Renal cortical epithelial cell (primary cell): ENCODE measurements at places on chromosomes 6 and 20.
A peak's percentile ranks its signal among the peaks of the same experiment; 100 is the strongest.

- peak; percentile 88 for DNase-seq
Measured at GRCh38 chr6:18491308-18492045, 104.3 kb downstream of the RNF144B start.

GRCh38 chr6:53151676-53152075 lies 3.0 kb upstream of the GCM1 start:
- no peak for DNase-seq

GRCh38 chr20:9323622-9324021 lies 190.8 kb upstream of the LAMP5 start:
- no peak for DNase-seq

GRCh38 chr6:154343473-154344308 lies 12.9 kb downstream of the IPCEF1 start:
- peak; percentile 74 for DNase-seq

- DNase-seq: no peak
Measured at GRCh38 chr6:7833751-7834070, 76.9 kb downstream of the TXNDC5 start.

DNA sequence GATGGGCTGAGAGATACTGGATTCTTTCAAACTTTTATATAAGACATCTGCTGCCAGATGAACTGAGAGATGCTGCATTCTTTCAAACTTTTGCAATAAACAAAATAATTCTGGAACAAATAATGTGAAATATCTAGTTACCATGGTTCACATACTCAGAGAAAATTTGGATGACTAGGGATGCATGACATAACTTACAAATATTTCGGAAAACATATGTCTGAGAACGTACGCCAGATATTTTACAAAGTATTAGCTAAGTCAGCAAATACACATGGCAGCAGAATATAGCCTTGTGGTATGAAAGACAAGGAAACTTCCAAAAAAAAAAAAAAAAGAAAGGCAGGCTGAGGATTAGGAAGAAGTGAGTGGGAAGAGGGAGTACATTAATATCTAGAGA lies 113.3 kb upstream of the TRAF3IP2 start:
- no peak for DNase-seq

- peak; percentile 4 for DNase-seq
Measured at GRCh38 chr6:107550241-107550840, 60.4 kb downstream of the SOBP start.

GRCh38 chr6:43386492-43386891 lies 17.0 kb upstream of the ZNF318 start:
- DNase-seq: peak; percentile 51

- no peak for DNase-seq
Measured at GRCh38 chr6:84333842-84334241, 106.4 kb upstream of the CEP162 start.

- no peak for DNase-seq
Measured at GRCh38 chr6:55456016-55456415, 123.0 kb downstream of the HMGCLL1 start.

DNA sequence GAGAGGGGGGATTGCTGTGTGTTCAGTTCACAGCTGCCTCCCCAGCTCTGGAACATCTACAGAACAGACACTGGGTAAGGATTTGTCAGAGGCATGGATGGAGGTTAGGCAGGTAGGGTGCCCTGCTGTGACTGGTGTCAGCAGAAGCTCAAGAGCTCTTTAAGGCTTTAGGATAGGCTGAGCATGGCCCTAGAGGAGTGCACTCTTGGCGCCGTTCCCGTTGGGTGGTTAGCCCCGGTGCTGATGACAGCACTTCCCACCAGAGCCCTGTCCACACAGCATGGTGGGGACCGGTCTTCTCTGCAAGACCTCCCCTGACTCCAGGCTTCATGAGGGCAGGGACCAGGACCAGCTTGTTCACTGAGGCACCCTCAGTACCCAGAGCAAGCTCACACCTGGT lies 262.0 kb downstream of the BMP7 start:
- no peak for DNase-seq

DNA sequence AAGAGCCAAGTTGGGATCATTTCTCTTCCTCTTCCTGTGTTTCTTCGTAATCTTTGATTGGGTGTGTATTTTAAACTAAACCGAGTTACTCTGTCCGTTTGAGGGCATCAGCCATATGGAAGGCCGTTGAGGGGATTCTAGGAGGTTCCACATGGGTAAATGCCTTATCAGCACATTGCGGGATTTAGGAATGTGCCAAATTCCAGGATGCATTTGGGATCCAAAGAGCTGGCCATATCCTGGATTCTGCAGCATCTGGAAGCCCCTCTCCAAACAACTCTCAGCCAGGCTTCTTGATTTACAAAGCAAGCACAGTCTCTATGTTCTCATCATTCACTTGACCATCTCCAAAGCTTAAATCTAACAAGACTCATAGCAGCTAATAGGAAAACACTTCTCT lies 67.6 kb upstream of the RIN2 start:
- DNase-seq: no peak

GRCh38 chr20:38373231-38373867 lies 27.1 kb downstream of the LBP start:
- DNase-seq: no peak

DNA sequence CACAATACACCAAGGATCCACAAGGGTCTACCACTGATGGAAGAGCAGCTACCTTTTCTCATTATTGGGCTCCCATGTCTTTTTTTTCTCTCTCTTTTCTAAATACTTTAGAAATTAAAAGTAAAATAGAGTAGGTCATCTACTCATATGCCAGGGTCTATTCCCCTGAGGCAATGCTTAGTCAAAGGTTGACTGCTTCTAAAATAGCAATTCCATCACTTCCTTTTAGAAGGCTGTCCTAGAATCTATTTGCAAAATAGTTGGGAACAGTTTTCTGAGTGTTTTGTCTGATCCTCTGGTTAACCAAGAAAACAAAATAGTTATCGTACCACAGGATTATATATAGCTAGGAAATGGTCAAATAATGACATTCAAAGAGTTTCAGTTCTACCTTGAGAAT lies 174.1 kb downstream of the COL21A1 start:
- DNase-seq: peak; percentile 36

DNA sequence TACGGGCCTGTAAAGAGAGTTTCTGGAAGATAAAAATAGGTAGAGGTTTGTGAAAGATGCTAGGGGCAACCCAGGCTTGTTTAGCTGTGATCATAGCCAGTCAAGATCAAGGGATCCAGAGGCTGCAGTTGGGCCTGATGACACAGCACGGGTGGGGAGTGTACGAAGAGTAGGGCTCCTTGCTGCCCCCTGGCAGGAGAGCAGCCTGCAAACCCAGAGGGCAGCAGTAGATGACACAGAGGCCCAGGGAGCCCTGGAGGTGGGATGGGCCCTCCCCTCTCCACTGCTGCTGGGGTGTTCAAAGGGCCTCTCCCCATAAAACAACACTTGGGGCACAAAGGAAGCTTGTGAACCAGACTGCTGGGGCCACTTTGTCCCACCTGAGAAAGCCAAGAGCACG lies 47.2 kb downstream of the VEGFA start:
- DNase-seq: no peak

GRCh38 chr6:453152-453551 lies 61.6 kb downstream of the IRF4 start:
- DNase-seq: no peak

DNA sequence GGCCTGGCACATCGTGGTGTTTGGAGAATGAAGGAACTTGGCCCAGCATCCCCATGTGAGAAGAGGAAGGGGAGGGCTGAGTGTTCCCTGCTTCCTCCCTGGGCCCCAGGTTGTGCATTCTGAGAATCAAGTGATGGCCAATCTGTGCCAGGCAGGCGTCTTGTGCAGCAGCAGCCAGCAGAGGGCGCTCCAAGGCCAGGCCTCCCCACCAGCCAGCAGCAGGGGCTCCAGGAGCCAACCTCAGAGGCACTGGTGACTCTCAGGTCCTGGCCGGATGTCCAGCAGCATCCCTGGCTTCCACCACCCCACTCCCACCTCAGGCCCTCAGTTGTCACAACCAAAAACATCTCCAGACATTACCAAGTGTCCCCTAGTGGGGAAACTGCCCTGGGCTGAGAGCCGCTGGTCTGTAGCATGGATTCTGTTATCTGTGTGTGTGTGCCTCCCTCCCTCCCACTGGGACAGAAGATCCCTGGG lies 192.0 kb downstream of the PREX1 start:
- DNase-seq: no peak

DNA sequence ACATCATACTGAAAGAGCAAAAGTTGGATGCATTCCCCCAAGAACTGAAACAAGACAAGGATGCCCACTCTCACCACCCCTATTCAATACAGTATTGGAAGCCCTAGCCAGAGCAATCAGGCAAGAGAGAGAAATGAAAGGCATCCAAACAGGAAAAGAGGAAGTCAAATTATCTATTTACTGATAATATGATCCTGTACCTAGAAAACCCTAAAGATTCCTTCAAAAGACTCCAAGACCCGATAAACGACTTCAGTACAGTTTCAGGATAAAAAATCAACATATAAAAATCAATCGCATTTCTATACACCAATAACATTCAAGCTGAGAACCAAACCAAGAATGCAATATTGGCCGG lies 14.5 kb downstream of the CDK19 start:
- DNase-seq: no peak

- DNase-seq: no peak
Measured at GRCh38 chr6:167708501-167709094, 118.1 kb upstream of the AFDN start.

DNA sequence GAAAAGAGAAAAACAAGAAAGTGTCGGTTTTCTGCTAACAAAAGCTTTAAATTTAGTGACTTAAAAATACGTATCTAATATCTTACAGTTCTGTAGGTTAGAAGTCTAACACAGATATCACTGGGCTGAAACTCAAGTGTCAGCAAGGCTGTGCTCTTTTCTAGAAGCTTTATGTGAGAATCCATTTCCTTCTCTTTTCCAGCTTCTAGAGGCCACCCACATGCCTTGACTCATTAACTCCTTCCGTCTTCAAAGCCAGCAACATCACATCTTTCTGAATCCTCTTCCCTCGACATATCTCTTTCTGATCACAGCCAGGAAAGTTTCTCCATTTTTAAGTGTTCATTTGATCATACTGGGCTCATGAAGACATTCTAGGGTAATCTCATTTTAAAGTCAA lies 262.0 kb downstream of the MAFB start:
- DNase-seq: no peak

DNA sequence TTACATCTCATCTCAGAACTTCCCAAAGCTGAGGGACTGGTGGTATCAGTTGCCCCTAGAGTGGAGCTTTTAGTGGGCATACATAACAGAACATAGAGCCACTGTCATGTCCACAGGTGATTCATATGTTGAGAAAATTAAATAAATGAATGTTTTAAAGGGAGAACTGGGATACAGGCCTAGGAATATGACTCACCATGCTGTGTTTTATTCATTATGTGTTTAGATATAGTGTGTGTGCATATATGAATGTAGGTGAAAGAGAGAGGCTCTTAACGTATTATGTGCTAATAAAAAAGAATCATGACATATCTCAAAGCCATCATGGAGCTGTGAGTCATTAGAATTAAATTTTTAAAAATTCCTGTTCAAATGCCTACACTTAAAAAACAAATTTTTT lies 332.2 kb upstream of the RSPO3 start:
- no peak for DNase-seq

GRCh38 chr6:66128656-66129055 lies 421.6 kb upstream of the EYS start:
- no peak for DNase-seq

- peak; percentile 77 for DNase-seq
Measured at GRCh38 chr20:34549291-34549928, 9.1 kb upstream of the MAP1LC3A start.

DNA sequence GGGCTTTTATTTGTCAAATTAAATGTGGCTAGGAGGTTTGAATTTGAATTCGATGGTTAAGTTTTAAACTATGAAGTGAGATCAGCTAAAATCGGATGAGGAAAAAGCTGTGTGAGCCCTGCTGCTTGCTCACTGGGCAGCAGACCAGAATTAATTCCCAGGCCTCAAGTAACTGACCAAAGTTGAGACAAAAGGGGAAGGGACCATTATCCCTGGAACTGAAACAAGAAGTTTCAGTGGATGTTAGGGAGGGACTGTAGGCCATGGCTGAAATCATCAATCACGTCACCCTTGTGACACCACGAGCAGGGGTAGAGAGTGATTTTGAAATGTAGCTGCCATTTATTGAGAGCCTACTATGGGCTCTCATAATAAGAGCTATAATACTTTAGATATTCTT lies 7.0 kb upstream of the PRSS35 start:
- no peak for DNase-seq

GRCh38 chr6:106003268-106003987 lies 82.7 kb upstream of the PRDM1 start:
- no peak for DNase-seq

GRCh38 chr6:15429141-15430110 lies 183.6 kb downstream of the JARID2 start:
- DNase-seq: peak; percentile 74

- DNase-seq: no peak
Measured at GRCh38 chr20:57609842-57610167, 10.4 kb downstream of the ZBP1 start.

DNA sequence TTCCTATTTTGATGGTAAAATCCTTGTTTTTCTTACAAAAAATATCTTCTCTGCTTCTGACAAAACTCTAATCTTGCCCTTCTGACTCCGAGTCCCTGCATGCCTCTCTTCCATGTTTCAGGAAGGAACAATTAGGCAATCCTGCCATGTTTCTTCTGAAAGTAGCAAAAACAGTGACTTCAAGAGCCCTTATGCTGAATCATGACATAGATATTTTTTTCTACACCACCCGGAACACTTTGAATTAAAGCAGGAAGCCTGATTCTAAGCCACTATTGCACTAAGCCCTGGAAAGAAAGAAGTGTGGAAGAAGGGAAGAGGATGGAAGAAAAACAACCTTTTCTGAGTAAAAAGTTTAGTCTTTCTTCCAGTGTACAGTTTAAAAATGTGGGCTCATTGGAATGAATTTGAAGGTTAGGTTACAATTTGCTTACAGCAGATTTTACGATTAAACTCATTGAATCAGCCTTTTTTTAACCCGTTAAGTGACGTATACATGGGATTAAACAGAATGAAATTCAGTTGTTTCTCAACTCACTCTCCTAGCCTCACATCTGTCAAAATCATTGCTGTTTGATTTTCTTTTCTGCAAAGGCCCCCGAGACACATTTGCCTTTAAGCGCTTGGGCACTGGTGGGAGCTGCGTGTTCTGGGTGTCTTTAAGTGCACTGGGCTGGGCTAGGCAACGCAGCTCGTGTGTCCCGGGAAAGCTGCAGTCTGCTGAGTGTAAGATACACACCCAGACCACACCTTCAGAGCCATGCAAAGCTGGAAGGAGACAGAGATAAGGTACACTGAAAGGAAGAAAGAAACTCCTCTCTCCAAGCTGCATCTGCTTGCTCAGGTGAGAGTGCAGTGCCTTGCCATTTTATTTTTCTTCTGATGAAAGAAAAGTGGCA lies 159.4 kb upstream of the CITED2 start:
- peak; percentile 96 for DNase-seq

DNA sequence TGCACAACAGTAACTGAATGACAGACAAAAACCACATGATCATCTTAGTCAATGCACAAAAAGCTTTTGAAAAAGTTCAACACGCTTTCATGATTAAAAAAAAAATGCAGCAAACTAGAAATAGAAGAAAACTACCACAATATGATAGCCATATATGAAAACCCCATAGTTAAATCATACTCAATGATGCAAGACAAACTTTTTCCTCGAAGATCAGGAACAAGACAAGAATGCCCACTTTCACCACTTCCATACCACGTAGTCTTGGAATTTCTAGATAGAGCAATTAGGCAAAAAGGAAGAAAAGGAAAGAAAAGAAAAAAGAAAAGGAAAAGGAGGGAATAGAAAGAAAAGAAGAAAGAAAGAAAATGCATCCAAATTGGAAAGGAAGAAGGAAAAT lies 44.6 kb upstream of the SLC23A2 start:
- no peak for DNase-seq

GRCh38 chr6:168190646-168191443 lies 111.8 kb upstream of the FRMD1 start:
- no peak for DNase-seq

- DNase-seq: no peak
Measured at GRCh38 chr20:19250346-19250745, 37.9 kb downstream of the SLC24A3 start.
